RPMI7951 (cell line): ENCODE measurements at places on chromosomes 11 and 22. TPM values are rescaled to one million over a fixed set of nuclear protein-coding genes. Genes with fewer than 3 reads are reported as not detected.

ABCG4 gene
- total RNA-seq: 0.20 and 0.24 TPM in 2 replicates

- DNase-seq: no peak
Measured at GRCh38 chr11:70740488-70740851, 342.1 kb downstream of the CTTN start.

DNA sequence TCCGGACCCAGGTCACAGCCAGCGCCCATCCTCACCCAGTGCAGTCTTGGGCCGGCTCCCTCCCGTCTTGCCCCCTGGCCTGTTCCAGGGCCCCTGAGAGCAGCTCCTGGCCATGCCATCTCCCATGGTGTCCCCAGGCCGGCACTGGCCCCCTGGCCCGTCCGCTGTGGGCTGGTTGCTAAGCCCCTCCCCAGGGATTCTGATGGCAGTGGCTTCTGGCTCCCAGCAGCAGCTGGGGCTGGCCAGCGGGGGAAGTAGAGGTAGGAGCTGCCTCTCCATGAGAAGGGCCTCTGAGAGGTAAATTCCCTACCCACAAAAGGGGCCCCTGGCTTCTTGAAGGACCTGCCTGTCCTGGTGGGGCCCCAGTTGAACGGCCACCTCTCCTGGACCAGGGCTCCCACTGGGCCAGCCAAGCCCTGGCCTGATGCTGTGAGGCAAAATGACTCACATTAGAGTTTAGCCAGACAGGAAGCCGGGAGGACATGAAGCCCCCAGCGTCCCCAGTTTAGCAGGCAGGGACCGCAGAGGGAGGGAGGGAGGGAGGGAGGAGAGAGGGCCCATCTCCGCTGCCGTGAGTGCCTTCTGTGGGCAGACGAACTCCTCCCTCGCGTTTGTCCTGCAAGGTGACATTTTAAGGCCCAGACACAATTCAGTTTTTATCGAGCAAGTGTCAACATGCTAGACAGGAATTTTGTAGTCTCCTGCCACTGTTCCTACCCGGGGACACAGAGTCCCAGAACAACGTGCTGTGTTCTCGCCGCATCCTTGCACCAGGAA lies 32.9 kb upstream of the GAL start:
- DNase-seq: peak; percentile 63

DNA sequence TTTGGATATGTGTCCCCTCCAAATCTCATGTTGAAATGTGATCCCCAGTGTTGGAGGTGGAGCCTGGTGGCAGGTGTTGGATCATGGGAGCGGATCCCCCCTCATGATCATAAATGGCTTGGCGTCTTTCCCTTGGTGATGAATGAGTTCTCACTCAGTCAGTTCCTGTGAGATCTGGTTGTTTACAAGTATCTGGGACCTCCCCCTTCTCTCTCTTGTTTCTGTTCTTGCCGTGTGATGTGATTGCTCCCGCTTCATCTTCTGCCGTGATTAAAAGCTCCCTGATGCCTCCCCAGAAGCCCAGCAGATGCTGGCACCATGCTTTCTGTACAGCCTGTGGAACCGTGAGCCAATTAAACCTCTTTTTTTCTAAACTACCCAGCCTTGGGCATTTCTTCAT lies 102.2 kb downstream of the SEZ6L start:
- DNase-seq: no peak

DNA sequence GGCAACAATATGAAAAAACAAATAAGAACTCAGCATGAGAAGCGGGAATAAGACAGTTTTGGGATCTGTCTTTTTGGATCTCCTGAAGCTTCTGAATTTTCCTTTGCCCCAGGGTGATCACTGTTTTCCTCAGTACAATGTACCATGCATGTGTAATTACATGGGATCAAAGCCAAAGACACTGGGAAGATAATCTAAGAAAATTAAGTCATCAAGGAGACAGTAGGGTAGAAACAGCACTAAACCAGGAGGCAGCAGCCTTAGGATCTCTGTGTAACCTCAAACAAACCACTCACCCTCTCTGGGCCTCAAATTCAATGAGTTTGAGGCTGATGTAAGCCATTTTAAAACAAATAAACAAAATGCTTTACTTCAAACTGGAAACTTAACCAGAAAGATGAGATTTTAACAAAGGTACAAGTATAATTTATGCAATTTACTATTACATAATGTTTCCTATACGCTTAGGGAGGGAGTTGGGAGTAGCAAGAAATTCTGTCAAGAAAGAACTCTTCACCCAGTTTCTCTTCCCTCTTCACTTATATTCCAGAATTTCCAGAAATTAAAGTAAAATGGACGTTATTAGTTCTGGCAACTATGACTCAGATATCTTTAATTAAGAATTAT lies 77.0 kb downstream of the RAB30 start:
- peak; percentile 65 for DNase-seq

DNA sequence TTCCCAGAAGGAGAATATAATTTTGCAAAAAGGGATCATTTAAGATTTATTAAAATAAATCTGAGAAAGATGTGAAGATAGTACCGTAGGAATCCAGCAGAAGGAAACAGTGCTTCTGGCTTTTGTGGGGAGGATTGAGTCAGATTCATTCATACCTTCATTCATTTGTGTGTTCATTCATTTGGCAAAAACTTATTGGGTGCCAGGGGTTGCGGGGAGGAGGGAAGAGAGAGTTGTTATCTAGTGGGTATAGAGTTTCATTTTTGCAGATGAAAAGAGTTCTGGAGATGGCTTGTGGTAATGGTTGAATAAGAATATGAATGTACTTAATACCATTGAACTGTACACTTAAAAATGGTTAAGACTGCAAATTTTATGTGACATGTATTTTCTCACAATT lies 31.1 kb downstream of the BMAL1 start:
- no peak for DNase-seq

DNA sequence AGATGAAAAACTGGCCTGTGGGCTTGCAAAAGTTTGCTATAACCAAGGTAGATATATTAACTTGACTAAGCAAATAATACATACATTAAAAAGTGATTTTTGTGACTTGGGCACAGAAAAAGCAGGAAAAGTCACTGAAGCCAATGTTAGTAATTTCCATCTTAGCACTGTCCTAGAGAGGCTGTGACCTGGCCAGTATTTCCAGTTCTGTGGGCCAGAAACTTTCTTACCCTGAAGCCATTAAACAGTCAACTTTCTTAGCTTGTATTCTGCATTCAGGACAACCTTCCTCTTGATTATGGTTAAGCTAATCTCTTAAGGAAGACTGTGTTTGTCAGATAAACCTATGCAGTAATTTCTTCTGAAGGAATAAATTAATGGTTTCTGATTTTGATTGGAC lies 22.3 kb upstream of the SLC36A4 start:
- no peak for DNase-seq

DNA sequence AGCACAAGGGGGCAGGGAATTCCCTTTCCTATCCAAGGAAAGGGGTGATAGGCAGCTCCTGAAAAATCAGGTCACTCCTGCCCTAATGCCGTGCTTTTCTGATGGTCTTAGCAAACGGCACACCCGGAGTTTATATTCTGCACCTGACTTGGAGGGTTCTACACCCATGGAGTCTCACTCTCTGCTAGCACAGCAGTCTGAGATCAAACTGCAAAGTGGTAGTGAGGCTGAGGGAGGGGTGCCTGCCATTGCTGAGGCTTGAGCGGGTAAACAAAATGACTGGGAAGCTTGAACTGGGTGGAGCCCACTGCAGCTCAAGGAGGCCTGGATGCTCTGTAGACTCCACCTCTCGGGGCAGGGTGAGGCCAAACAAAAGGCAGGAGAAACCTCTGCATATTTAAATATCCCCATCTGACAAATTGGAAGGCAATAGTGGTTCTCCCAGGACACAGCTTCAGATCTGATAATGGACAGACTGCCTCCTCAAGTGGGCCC lies 194.7 kb downstream of the OR4A47 start:
- DNase-seq: no peak

GRCh38 chr11:21289686-21290085 lies 620.3 kb downstream of the NELL1 start:
- no peak for DNase-seq

- peak; percentile 80 for DNase-seq
Measured at GRCh38 chr11:114354076-114354475, 46.2 kb downstream of the C11orf71 start.

GRCh38 chr11:32836946-32837345 lies 7.2 kb downstream of the PRRG4 start:
- no peak for DNase-seq

- DNase-seq: peak; percentile 5
Measured at GRCh38 chr11:72958791-72959190, 144.6 kb downstream of the ATG16L2 start.

DMC1 gene
- total RNA-seq: 0.12 and 0.20 TPM in 2 replicates

ALKBH3 gene
- total RNA-seq: 39.2 and 46.7 TPM in 2 replicates

GRCh38 chr11:14567064-14567651 lies 47.0 kb upstream of the PSMA1 start:
- DNase-seq: no peak

BIK gene
- 0.20 TPM in 1 of 2 replicates, not detected in the other for total RNA-seq

- DNase-seq: peak; percentile 91
Measured at GRCh38 chr22:43090130-43090789, 1.1 kb upstream of the TTLL1 start.

INS gene
- not detected in 2 replicates for total RNA-seq

DNA sequence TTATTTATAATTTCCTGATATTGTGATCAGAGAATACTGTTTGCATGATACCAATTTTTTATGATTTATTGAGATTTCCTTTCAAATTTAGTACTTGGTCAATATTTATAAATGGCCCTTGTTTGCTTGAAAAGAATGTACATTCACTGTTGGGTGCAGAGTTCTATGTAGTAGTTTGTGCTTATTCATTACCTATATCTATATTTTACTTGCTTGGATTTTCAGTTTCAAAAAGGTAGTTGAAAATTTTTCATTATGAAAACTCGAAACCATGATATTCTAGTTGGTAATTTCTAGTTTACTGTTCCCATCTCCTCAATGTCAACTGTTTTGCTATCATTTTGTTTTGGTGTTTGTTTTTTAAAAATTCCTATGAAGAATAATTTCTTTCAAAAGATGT lies 155.7 kb downstream of the AASDHPPT start:
- DNase-seq: no peak

GRCh38 chr11:71542382-71542781 lies 4.6 kb downstream of the KRTAP5-8 start:
- DNase-seq: no peak

OR2AG1 gene
- total RNA-seq: not detected in 2 replicates

DNA sequence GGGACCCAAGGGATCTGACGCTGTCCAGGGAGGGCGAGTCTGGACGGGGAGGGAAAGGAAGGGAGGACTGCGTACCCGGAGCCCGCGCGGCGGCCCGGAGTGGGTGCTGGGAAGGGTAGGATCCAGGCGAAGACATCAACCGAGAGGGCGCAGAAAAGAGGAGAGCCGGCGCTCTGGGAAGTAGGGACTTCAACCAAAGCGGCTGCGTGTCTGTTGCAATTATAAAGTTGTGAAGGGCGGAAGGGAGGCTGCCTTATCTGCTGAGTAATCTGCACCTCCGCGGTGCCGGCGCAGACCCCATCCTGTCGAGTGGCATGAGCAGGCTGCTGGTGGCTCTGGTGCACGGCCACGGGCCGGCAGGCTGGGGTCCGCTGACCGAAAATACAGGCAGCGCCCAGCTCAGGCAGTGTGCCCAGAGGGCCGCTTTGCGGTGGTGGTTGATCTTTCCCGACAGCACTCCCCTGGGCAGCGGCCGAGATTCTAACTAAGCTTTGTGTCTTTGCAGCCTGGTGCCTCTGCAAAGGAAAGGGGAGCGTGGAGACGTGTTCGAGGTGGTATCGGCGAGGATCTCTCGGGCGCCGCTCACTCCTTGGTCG lies 978 bp downstream of the C11orf87 start:
- no peak for DNase-seq

PSMC3 gene
- 179 and 223 TPM in 2 replicates for total RNA-seq

DNA sequence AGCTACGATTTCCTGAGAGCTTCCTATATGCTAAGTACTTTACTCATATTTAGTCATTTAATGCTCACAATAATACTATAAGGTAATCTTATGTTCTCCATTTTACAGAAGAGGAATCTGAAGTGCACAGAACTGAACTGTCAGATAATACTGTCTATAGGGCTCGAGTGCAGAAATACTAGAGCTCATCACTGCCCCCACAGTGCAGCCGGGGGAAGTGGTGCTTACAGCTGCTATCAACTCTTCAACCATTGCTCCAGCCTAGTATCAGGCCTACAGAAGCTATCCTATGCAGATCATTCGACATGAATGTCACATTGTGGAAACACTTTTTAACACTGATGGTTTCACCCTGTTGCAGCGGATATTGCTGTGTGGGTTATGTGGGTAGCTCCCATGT lies 929.9 kb downstream of the NTM start:
- DNase-seq: no peak

UPK3A gene
- not detected in 2 replicates for total RNA-seq

GRCh38 chr11:125494974-125495725 lies 915 bp downstream of the FEZ1 start:
- DNase-seq: peak; percentile 53

DNA sequence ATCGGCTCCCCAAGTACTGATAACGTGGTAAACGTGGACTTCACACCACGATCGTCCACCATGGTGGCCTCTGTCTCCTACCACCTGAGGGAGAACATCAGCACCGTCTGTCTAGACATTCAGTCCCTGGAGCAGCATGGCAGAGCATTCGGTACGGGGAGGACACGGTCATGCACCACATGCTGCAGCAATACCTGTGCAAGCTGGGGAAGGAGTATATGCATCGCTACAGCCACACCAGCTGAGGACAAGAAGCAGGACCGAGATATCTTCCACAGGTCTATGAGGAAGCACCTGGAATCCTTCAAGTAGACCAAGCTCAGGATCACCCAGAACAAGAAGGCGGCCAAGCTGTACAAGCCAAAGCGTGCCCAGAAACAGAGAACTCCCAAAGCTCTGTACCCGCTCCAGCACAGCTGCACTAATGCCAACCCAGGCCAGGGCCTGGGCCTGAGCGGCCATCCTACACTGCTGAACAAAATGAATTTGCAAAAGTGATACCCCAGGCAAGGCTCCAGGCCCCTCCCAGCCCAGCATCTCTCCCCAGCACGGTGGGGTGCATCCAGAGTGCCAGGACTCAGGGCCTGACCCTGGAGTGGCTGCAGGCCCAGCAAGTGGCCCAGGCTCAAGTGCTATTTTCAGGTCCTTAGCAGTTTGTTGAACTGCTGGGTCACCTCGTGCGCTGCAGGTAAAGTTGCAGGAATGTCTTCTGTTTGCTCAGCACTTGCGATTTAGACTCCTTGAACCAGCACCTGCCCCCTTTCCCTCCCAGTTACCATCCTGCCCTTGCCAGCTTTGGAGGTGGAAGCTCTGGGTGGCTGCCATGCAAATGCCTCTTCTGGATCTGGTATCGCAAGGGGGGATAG lies 119.3 kb upstream of the SERPIND1 start:
- DNase-seq: no peak

P4HA3 gene
- 5.2 and 7.7 TPM in 2 replicates for total RNA-seq

- no peak for DNase-seq
Measured at GRCh38 chr11:119743006-119743405, 14.0 kb upstream of the NECTIN1 start.

FAM83F gene
- total RNA-seq: 0.10 TPM in 1 of 2 replicates, not detected in the other

ANO5 gene
- total RNA-seq: not detected in 2 replicates

GRCh38 chr11:9230296-9230695 lies 34.9 kb downstream of the DENND5A start:
- DNase-seq: no peak

GRCh38 chr11:60952742-60953170 lies 780 bp upstream of the SLC15A3 start:
- no peak for DNase-seq

OVOL1 gene
- total RNA-seq: not detected in 2 replicates
